Melanocyte of skin (primary cell): ENCODE measurements at places on chromosomes 7 and 10. TPM values are rescaled to one million over a fixed set of nuclear protein-coding genes. Genes with fewer than 3 reads are reported as not detected.

The PRPS1L1 gene
- not detected in 2 replicates for total RNA-seq

The HUS1 gene
- total RNA-seq: 24.3 and 36.2 TPM in 2 replicates

The HOXA2 gene
- total RNA-seq: not detected in 2 replicates

The LBX1 gene
- total RNA-seq: not detected in 2 replicates

The EGR2 gene
- total RNA-seq: 0.34 TPM in 1 of 2 replicates, not detected in the other

The LDB3 gene
- 1.7 and 2.3 TPM in 2 replicates for total RNA-seq

The LRRD1 gene
- under 0.01 TPM in 1 of 2 replicates, not detected in the other for total RNA-seq

The AOC1 gene
- total RNA-seq: not detected in 2 replicates

The MYOZ1 gene
- total RNA-seq: not detected in 2 replicates

The PPIA gene
- total RNA-seq: 2,807 and 3,370 TPM in 2 replicates

The EBLN1 gene
- total RNA-seq: not detected in 2 replicates

The SPDYE9 gene
- total RNA-seq: not detected in 2 replicates

The SFRP5 gene
- not detected in 2 replicates for total RNA-seq

The CC2D2B gene
- under 0.01 TPM in 2 replicates for total RNA-seq

The FAM171A1 gene
- total RNA-seq: 4.3 TPM in 2 replicates

The RPEL1 gene
- total RNA-seq: 0.15 and 0.33 TPM in 2 replicates

The ANKRD1 gene
- total RNA-seq: 0.36 TPM in 1 of 2 replicates, not detected in the other

The AGR3 gene
- total RNA-seq: not detected in 2 replicates

The CUZD1 gene
- 0.15 and 0.33 TPM in 2 replicates for total RNA-seq

The ADAM22 gene
- total RNA-seq: 1.7 and 3.6 TPM in 2 replicates
